ENCODE measurements at places on chromosomes 5 and 9.

GRCh38 chr9:81776390-81776789 lies 87.0 kb upstream of the TLE1 start:
- DNase-seq: peak; percentile 96

DNA sequence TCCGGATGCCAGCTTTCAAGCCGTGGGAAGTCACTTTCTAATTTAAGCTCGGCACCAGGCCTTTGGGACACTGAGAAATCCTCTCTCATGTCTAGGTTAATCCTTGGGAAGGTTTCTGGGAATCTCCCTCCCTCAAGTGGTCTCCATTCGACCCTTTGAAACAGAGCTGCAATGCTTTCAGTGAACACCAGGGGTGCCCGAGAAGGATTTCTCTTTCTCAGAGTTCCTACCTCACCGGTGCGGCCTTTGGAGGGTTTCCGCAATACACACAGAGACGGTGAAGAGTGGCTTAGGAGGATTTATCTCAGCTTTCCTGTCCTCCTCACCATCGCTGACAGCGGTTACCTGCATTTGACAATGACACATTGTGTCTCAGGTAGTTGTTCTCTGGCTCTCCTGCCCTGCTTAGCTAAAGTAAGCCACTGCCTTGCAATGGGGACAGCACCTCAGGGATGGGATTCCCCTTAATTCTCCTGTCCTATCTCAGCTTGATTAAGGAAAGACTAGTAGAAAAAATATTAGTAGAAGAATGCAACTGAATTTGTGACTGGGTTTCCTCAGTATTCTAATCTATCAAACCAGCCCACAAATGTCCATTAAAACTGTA lies 180.6 kb downstream of the GABRG2 start:
- DNase-seq: peak; percentile 85

- no peak for DNase-seq
These were observed 837.0 kb downstream of the DNAH5 start for GRCh38 chr5:13107537-13107936.

- no peak for DNase-seq
These were observed 203.2 kb downstream of the RAB3C start for GRCh38 chr5:58786035-58786434.

DNA sequence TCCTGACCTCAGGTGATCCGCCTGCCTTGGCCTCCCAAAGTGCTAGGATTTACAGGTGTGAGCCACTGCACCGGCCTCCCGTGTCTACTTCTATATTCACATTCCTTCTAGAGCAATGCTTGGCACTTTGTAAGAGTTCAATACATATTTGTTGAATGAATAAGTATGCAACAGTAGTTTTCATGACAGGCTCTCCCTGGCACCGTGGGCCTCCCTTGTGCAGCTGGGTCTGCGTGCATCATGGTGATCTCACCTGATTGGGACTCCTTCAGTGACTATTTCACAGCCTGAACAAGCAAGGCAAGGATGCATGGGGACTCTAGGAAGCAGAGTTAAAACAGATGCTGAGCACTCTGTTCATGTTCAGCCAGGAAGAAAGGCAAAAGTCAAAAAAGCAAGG lies 6.8 kb upstream of the ZBTB34 start:
- no peak for DNase-seq

DNA sequence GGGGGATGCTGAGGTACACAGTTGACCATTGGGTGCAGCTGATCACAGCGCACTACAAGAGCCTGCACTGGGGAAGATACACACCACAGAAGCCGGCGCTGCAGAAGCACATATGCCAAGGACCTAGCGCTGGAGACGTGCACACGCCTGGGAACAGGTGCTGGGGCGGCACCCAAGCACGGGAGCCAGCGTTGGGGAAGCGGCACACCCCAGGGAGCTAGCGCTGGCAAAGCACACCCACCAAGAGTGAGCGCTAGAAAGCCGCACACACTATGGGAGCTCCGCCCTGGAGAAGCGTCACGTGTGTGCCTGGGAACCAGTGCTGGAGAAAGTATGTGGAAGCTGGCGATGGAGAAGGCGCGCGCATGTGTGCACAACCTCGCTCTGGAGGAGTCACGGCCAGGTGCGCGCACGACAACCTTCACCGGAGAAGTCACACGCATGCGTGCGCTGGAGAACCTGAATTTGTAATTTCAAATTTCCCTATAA lies 4.5 kb downstream of the FANCC start:
- DNase-seq: peak; percentile 97

DNA sequence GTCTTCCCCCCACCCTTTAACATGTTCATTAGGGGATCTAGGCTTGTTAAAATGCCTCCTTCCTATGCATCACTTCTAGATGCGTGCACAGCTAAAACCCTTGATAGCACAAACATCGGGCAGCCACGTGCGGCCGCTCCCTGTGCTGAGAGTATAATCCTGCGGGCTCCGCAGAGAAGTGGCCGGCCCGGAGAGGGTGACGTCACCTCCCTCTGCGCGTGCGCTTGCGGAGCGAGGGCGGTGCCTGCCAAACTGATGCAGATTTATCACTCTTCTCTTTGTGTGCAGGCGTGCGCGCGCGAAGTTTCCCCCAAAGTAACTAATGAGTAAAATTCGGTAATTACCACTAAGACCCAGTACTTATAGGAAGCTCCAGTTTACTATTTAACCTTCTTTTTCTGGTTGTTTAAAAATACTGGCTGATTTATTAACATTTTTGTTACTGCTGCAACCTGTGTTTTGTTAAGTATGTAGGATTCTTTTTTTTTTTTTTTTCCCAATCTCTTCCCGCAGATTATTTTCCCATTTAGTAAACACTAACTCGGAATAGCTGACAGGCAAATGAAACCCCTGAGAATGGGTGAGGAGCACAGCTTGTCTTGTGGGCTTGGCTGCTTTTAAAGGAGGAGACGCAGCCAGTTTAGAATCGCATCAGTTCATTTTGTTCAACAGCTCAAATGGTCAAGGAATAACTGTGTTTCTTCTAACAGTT lies 121.6 kb downstream of the TRIO start:
- DNase-seq: peak; percentile 99

DNA sequence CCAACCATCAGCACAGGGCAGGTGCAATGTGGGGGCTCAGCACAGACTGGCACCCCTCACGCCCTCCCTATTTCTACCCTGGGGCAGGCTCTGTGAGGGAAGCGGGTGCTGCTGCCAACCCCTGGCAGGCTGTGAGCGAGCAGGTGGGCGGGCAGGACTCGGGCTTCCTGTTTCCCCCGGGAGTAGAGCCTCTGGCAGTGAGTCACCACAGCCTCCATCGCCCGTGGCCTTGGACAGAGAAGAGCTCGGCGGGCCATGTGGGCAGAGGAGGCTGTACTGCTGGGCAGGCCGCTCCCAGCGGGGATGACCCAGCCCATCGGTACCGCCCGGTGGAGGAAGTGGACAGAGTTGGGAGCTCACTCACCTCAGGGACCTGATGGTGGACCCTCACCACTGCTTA lies 16.6 kb downstream of the KCNT1 start:
- peak; percentile 47 for DNase-seq

- peak; percentile 76 for DNase-seq
These were observed 150.9 kb downstream of the ADGRV1 start for GRCh38 chr5:90709323-90710155.

DNA sequence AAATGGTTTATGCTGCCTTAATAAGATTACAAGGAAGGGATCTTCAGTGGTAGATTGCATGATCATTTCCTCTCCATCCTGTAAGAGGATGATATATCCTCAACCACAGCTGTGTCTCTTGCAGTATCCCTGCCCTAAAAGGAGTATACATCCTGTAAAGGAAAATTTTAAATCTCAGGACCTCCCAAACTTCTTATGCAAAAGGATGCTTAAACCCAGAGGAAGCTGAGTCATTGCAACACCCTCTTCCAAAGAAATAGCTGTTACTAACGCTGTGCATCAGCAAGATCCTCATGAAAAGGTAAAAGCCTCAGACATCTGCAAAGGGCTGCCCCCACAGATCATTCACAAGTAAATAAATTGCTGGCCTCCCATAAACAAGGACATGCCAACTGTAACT lies 599.0 kb downstream of the PRELID2 start:
- DNase-seq: no peak

DNA sequence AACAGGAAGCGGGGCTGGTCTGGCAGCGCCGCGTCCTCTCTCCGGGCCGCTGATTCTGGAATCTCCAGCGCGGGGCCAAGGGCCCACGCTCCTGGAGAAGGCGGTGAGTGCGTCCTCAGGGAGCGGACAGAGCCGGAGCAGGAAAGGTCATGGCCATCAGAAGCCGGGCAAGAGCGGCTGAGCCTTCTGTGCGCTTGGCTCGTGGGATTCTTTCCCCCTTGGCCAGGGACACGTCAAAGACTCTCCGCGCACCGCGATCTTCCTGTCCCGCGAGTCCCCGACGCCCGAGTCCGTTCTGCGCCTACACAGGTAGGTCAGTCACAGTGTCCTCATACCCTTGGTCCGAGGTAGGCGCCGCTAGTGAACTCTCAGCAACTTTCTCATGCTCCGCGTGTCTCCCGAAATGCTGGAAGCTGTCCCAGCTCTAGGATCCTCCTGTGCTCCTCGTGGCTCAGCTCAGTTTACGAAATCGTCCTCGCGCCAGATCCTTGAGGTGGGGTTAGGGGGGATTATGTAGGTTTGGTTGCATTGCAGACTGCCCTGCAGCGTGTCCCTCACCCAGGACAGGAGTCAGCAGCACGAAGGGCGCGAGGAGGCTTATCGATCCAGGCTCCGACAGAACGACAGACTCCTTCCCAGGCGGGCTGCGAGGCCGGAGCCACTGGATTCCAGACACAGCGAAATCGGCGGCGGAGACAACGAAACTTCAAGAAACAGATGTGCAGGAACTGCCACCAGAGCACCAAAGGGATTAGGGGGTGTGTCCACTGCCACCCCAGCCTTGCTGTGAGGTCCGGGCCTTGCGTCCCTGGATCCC lies 8.7 kb downstream of the LHX6 start:
- DNase-seq: peak; percentile 50

- no peak for DNase-seq
These were observed 1440.8 kb upstream of the ACO1 start for GRCh38 chr9:30943446-30944224.

DNA sequence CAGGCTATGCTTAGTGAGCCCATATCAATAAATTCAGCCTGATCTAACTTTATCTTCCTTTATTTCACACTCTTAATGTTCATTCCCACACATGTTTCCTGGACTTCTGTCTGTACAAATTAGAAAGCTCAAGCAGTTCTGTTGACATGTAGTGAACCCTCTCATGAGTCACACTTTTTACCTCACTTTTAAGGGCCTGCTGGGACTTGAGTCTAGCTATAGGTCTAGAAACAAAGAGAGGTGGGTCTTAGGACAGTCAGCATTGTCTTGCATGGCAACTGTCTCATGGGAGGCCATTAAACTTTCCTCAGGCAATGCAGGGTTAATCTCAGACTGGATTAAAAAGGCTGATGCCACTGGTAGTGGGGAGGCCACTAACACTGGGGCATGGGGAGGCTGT lies 8.6 kb upstream of the CCNH start:
- DNase-seq: no peak

DNA sequence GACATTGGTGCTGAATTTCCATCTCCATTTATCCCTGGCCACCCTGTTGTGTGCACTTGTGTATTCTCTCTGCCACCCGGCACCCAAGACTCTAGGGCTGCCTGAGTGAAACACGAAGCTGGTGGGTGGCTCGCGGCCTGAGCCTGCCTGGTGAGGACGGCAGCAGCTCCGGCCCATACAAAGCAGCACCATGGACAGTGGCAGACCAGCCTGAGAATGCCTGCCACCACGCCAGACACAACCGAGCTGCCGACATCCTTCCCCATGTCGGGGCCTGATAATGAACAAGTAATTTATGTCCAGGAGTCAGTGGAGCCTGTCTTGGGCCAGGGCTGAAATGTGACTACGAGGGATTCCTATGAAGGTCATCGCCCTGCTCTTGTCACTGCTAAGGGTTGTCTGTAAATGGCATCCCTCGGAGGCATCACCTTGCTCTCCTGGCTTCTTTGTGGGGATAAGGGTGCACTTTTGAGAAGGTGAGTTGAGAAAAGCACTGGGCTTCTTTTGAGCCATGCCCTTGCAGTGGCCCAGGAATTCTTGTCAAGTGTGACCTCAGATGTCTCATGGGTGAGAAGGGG lies 175.7 kb downstream of the MELK start:
- DNase-seq: no peak

- DNase-seq: no peak
These were observed 28.0 kb downstream of the NKD2 start for GRCh38 chr5:1036504-1037122.

- DNase-seq: no peak
These were observed 193.5 kb upstream of the KLF9 start for GRCh38 chr9:70607926-70608325.

DNA sequence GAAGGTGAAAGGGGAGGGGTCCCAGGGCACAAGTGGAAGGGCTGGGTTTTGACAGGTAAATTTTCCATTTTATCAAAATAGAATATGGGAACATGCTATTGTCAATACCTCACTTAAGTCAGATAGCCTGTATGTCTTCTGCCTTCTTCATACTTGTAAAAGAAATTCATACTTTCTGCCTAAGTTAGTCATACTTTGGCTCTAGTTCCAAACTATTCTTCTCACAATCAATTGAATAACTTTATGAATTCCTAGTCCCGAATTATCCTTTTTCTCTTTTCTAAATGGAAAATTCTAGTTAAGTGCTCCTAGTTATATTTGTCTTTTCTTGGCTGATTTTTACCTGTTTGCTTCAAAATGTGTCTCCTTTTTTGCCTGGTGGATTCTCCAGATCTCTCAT lies 271.4 kb downstream of the CSNK1G3 start:
- no peak for DNase-seq

DNA sequence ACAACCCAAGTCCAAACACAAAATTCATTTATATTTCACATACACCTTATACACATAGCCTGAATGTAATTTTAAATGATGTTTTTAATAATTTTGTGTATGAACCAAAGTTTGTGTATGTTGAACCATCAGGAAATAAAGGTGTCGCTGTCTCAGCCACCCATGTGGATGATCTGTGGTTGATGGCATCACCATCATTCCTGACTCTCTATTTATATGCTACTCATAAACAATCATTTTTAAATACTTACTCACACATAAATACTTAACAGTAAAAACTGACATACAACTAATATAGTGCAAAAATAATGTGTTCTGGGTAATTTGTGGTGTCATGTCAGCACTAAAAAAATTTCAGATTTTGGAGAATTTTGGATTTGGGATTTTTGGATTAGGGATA lies 38.4 kb downstream of the SMC5 start:
- no peak for DNase-seq

DNA sequence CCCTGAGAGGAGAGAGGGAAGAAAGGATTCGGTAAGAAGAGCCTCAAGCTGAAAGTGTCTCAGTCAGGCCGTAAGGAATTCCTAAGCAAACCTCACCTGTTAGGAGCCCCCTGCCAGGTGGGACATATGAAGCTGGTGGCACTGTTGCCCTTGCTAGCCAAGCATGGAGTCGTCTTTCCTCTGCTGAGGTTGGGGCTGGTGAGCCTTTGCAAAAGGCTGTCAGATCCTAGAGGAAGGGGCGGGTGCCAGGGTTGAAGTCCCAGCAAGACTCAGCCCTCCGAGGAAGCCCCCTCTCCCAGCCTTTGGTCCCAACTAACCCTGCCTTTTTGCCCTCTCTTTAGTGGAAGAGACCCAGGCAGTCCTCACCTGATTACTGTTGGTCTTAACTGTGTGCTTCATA lies 5.5 kb upstream of the SMIM32 start:
- DNase-seq: no peak

Measured in DMS53 (cell line).